ENCODE measurements at places on chromosomes 7 and 10.
A peak's percentile ranks its signal among the peaks of the same experiment; 100 is the strongest.

DNA sequence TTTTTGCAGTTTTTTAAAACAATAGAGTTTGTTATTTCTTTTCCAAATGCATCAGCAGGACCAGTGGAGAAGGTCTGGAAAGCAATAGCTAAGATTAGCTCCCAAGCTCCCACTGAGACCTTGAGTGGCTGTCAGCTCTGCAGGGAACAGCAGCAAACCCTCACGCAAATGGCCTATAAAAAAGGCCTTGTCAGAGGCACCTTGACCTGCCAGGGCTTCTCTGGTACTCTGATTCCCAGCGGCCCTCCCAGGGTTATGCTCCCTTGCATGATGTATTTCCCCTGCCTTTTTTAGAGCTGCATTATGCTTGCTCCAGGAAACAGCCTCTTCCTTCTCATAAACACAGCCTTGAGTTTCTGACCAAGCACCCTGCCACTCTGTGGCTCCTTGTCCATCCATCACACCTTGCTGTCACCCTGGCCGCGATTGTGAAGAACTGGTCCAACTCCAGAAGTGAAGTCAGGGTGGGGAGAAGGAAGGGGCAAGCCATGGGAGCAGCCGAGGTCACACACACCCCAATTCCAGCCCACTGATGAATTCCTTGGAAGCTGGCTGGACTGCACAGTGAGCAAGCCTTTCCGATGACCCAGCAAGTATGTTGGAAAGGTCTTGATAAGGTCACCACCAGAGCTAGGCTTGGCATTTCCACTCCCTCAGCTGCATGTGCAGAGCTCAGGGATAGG is 35.3 kb upstream of the NKX2-3 start:
- DNase-seq: no peak

GRCh38 chr10:72122221-72122620 is 33.9 kb upstream of the SPOCK2 start:
- no peak for DNase-seq

DNA sequence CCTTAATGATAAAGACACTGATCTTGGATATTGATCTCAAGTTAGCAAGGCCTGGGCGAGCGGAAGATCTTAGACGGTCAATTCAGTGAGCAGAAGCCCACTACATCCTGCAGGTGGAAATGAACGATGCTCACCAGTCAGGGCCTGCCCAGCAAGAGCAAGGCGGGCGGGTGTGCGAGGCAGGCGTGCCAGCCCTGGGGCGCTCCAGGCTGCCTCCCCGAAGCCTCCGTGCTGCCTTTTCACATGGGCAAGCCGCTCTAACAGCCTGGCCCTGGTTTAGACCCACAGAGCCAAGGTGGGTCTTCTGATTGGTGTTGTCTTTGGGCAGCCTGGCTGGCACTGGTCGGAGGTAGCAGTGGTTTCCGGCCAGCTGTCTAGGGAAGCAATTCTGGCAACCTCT is 475.1 kb upstream of the FOXK1 start:
- DNase-seq: no peak

GRCh38 chr10:17226891-17227303 is 1.1 kb upstream of the VIM start:
- no peak for DNase-seq

DNA sequence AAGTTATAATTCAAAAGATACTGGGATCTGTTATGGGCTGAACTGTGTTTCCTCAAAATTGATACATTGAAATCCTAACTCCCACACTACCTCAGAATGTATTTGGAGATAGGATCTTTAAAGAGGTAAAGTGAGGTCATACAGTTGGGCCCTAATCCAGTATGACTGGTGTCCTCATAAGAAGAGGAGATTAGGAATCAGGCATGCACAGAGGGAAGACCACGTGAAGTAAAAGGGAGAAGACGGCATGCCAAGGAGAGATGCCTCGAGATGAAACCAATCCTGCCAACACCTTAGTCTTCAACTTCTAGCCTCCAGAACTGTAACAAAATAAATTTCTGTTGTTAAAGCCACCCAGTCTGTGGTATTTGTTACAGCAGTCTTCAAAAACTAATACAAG is 5.9 kb upstream of the CFAP69 start:
- DNase-seq: no peak

GRCh38 chr7:93773446-93773845 is 117.1 kb downstream of the TFPI2 start:
- no peak for DNase-seq

- DNase-seq: no peak
Observed at GRCh38 chr10:30057421-30057841, 2.0 kb downstream of the JCAD start.

DNA sequence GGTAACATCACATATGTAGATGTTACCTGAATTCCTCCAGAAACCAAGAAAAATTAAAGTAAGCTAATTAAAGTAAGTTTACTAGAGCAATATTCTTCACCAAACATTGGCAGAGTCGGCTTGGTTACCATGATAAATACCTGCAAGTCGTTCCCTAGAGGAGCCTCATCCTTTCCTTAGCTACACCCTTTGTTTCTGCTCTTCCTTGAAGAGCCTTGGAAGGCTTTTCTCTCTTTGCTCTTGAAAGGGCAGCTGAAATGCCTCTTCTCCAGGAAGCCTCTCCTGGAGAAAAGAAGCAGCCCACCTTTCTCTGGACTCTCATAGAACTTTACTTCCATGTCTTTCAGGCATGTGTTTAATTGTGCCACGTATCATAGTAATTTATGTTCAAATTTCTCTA is 34.9 kb upstream of the CALD1 start:
- DNase-seq: no peak

GRCh38 chr7:82021713-82022112 is 251.9 kb upstream of the HGF start:
- DNase-seq: no peak

DNA sequence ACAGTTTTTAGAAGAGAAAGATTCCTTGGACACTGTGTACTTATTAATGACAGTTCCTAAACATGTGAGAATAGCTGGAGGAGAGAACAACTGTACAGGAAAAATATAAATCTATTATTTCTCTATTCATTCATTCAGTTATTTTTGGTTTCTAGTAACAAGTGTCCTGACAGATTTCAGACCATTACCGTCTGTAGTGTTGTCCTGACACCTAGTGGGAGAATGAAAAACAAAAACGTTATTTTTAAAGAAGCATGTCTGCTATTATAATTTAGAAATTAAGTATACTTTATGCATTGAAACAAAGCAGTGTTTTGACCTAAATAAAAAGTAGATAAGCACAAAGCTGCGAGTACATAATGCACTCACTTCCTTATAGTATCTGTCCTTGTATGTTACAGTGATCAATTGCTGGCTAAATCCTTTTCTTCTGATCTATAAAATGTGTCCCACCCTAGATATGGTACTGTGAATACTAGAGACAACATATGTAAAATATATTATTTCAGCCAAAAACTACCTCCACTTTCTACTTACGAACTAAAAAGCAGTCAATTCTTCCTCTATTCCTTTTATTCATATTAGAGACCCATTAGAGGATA is 575.6 kb downstream of the ARL4A start:
- peak; percentile 47 for DNase-seq

GRCh38 chr10:46328853-46329689 is 42.3 kb downstream of the ANTXRL start:
- no peak for DNase-seq

DNA sequence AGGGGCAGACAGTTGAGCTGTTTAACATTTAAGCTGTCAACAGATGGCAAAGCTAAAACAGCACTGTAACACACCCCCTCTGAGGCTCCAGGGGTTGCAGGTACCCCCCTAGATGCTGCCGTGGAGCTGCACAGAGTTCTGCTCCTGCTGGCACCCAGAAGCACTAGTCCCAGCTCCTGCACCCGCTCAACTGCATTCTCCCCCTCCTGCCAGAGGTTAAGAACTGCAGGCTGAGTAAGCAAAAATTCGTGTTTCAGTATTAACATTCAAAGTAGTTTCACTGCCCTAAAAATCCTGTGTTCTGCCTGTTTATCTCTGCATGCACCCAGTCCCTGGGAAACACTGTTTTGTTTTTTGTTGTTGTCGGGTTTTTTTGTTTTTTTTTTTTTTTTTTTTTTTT is 790.8 kb upstream of the KCND2 start:
- peak; percentile 75 for DNase-seq

DNA sequence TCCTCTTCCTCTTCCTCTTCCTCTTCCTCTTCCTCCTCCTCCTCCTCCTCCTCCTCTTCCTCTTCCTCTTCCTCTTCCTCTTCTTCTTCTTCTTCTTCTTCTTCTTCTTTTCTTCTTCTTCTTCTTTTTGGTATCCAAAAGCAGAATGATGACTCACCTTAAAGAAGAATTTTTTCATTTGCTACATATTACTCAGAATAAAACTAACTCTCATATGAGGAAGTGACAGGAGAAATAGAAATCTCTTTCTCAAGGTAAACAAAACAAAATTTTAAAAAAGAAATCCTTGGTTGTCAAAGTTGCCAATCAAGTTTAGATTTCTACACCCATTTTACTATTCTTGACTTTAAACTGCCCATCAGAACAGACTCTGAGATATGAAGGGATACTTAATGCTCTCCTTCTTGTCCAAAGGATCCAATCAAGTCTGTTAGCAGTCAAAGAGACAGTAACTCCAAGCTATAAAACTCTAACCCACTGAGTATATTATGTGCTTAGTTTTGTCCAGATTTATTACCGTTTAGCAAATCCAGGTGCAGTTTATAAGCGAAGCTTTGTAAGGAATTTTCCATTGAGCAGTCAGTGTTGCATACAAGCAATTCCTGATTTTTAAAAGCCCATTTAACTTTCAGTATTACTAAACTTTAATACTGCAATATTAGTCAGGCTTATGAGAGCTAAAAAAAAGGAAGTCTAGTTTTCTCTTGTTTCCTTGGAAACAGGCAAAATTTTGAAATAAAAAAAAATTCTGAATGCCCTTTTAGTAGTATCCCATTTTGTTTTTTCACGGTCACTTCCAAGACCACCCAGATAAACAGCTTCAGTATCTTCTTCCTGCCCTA is 43.1 kb upstream of the SNX13 start:
- DNase-seq: no peak

DNA sequence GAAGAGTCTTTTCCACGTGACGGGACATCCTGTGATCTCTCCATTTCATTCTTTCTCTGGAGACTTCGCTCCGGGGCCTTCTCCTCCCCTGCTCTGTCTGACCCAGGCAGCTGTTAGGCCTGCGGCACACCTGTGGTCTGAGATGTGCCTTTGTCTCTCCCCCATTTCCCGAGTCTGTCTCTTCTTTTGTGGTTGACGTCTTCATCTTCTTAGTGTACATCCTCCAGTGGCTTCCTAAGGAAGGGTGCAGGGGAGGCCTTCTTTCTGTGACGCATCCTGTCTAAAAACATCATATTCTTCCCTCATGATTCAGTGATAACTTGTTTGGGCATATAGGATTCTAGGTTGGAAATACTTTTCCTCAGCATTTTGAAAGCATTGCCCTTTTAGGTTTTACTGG is 17.2 kb upstream of the ATP6V0E2 start:
- no peak for DNase-seq

- DNase-seq: no peak
Observed at GRCh38 chr7:132881317-132881716, 200.6 kb downstream of the CHCHD3 start.

GRCh38 chr7:98088109-98088508 is 18.6 kb upstream of the LMTK2 start:
- no peak for DNase-seq

DNA sequence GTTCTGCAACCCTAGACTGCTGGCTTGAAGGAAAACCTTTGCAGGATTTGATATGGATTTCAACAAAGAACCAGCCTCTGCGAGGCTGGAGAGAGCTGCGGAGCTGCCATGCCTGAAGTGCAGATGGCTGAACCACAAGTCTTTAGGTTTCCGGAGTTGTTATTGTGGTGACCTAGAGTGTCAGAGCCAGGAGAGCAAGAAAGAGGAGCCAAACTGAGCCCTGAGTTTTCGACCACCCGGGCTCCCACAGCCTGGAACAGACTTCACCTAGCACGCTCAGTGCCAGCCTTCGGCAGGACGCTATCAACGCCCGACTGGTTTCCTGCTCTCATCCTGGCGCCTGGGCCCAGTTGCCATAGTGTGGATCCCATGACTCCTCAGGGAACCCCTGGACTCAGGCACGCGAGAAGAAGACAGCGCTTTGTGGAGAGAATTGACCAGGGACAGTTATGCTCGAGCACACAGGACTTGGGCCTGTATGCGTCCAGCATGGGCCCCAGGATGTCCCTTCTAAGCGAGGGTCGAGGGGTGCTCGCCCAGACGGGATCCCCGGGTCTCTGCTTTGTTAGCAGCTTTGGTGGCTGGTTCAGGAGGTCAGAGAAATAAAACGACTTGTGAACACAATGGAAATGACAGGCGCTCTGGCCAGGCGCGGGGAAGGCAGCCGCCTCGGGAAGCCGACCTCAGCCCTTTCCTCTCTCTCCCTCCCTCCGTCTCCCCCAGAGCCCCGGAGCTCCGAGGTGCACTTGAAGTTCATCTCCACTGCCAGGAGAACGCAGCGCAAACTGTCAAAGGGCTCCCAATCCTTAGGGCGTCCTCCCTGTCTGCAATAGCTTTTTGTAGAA is 1.8 kb upstream of the GAD2 start:
- DNase-seq: no peak
